ENCODE measurements at places on chromosomes 13 and 19. TPM values are rescaled to one million over a fixed set of nuclear protein-coding genes. Genes with fewer than 3 reads are reported as not detected.

DNA sequence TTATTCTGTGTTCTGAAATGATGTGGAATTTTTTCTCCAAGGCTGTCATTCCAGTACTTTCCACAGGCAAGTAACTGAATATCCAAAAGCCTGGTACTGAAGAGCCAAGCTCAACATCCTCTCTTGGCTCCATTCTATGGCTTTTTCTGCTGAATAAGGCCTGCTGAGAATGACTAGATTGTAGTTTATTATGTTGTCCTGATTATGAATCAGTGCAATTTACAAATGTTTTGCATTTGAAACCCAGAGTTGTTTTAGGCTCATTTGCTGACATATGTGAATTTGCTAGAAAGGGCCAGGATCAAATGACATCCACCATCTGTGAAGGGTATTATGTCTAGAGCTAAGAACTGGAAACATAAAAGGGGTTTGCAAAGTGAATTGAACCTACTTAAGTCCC is 596.6 kb downstream of the KCTD12 start:
- no peak for DNase-seq

GRCh38 chr13:94344126-94344818 is 135.2 kb downstream of the DCT start:
- DNase-seq = peak; percentile 34

DNA sequence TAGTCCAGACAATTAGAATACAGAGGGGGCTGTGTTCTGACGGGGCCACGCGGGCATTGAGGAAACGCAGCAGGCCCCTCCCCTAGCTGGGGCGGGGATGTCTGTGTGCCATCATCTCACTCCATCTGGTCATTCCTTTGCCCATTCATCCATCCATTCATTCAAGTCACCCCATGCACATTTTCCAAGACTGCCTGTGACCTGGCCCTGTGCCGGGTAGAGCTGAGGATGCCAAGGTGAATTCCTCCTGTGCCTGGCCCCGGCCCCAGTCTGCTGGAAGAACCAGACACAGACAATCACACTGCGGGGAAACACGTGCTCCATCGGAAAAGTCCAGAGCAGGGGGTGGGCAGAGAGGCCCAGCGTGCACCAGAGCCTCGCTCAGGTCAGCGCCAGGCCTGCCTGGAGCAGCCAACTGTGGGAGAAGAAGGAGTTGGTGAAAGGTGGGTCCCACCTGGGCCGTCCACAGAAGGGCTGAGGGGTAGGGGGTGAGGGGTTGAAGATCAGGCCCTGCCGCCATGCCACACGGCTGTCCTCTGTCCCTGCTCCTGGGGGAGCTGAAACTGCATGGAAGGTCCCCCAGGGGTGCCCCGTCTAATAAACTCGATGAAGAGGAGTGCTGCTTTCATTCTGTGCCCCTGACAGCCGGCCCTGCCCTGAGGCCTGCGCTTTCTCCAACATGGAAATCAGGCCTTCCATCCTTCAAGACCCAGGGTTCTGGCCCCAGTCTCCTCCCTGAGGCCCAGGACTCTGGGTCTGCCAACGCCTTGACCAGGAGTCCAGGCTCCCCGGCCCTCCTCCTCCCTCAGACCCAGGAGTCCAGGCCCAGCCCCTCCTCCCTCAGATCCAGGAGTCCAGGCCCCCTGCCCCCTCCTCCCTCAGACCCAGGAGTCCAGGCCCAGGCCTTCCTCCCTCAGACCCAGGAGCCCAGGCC is 1.6 kb upstream of the CACNG6 start:
- no peak for DNase-seq

DNA sequence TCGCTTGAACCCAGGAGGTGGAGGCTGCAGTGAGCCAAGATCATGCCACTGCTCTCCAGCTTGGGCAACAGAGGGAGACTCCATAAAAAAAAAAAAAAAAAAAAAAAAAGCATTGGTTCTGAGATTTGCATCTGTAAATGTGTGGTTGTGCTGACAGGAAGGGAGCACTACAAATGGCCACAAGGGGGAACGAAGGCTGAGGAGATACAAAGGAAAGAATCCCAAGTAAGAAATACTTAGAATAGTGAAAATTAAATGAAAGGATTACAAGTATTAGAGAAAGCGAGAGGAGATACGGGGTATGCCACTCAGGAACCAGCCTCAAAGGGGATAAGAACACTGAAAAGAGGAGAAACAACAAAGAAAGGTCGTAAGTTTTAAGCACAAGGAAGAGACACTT is 284.9 kb downstream of the KLF12 start:
- no peak for DNase-seq

Gene KIR2DL1
- total RNA-seq = not detected

DNA sequence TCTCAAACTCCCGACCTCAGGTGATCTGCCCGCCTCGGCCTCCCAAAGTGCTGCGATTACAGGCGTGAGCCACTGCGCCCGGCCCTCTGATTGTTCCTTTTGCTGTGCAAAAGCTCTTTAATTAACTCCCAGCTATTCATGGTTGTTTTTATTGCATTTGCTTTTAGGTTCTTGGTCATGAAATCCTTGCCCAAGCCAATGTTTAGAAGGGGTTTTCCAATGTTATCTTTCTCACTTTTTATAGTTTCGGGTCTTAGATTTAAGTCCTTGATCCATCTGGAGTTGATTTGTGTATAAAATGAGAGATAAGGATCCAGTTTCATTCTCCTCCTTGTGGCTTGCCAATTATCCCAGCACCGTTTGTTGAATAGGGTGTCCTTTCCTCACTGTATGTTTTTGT is 19.2 kb upstream of the GRTP1 start:
- no peak for DNase-seq
